Naive thymus-derived CD8-positive, alpha-beta T cell (primary cell): ENCODE measurements at places on chromosomes 7 and 10. TPM values are rescaled to one million over a fixed set of nuclear protein-coding genes. Genes with fewer than 3 reads are reported as not detected.

The AOAH gene
- total RNA-seq = 31.4 TPM

The SLC25A40 gene
- total RNA-seq = 38.1 TPM

DNA sequence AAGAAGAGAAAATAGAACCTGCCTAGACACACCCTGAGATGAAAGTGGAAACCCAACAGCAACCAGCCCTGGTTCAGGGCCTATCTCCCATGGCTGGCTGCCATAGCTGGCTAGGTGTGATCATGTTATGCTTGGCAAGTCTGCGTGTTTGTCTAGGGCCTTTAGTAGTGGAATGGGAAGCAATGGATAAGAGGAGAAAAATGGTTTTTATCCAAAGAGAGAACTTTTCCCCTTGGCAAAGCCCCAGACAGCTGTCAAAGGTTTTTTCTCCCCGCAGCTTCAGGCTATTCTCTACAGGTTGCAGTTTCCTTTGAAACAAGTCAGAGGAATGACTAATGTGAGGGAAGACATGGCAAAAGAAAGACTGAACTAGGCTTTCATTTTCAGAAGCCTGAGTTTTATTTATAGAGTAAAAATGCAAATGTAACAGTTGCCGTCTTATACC lies 161.5 kb downstream of the SEMA3D start:
- no peaks in the 10 kb centered on the region for H3K4me1 ChIP-seq
- H3K27ac ChIP-seq = no peak overlapping the region
- H3K36me3 ChIP-seq = no peaks in the 10 kb centered on the region
- no peak overlapping the region for H3K4me3 ChIP-seq

GRCh38 chr10:44396671-44397191 lies 11.8 kb upstream of the CXCL12 start:
- H3K36me3 ChIP-seq = no peaks in the 10 kb centered on the region
- H3K4me1 ChIP-seq = no peaks in the 10 kb centered on the region
- H3K4me3 ChIP-seq = no peak overlapping the region
- H3K27ac ChIP-seq = no peak overlapping the region
- H3K27me3 ChIP-seq = peaks cover 22% of the 10 kb centered on the region

DNA sequence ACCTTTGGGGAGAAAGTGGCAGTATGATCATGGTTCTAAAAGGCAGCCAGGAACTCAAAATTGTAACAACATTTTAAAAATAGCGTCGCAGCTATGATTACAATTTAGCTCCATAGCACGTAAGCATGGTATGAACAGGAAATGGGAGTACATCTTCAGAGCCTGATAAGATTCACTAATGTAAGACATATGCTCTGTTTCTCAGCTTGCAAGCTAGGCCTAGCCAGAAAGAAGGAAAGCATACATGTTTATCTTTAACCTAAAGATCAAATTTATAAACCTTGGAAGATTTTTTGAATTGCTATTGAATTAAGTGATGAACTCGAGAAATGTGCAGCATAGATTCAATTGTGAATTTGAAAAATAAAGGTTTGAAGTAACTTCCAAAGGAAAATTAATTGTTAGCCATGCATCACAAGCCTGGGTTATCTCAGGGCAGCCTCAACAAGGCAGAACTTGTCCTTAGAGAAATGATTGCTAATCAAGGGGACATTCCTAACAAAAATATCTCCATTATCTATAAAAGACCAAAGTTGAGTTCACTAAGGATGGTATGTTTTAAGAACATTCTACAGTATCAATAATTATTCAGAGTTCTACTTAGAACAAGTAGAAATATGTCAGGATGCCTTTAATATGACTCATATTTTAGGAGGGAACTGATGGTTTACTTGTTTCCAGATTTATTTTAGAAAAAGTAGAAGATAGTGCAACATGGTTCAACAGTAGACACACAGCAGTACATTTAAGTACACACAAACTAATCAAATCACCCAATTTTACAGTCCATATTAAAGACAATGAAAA lies 38.8 kb upstream of the SEPTIN7 start:
- no peak overlapping the region for H3K27ac ChIP-seq
- no peak for DNase-seq
- peaks cover 2% of the 10 kb centered on the region for H3K4me1 ChIP-seq
- H3K4me3 ChIP-seq = no peak overlapping the region
- no peaks in the 10 kb centered on the region for H3K27me3 ChIP-seq

The RASSF4 gene
- total RNA-seq = 1.8 TPM

The CAV1 gene
- not detected for total RNA-seq

The CTAGE15 gene
- total RNA-seq = not detected

The TUBB8 gene
- total RNA-seq = not detected

DNA sequence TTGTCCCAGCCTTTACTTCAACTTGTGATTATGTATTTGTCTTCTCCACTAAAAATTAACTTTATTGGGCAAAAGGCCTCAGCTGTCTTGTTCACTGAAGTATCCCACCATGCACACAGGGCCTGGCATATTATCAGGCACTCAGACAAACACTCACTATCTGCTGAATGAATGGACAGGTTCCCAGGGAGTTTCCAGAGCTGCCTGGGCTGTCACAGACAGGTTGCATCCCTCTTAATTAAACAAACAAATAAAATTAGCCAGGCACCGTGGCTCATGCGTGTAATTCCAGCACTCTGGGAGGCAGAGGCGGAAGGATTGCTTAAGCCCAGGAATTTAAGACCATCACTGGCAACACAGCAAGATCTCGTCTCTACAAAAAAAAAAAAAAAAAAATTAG lies 1.5 kb upstream of the TSPAN14 start:
- DNase-seq = no peak
- H3K27ac ChIP-seq = no peak overlapping the region
- peaks cover 42% of the 10 kb centered on the region for H3K4me1 ChIP-seq
- peaks cover 2% of the 10 kb centered on the region for H3K36me3 ChIP-seq
- H3K27me3 ChIP-seq = no peaks in the 10 kb centered on the region
- no peak overlapping the region for H3K4me3 ChIP-seq

DNA sequence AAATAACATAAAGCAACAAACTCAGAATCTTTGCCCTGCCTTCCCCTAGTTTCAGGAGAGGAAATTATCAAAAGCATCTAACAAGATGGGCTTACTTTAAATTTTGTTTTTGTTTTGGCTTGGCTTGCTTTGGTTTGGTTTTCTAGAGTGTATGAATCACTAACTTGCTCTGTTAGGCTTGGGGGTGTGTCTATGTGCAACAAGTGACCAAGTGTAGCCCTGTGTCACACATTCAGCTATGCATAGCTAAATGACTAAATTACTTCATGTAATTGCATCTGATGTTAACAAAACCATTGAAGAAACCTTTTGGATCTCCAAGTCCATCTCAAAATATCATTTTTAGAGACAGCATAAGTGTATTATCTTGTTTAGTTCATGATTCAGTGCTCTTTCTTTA lies 251.0 kb downstream of the TFEC start:
- H3K36me3 ChIP-seq = no peaks in the 10 kb centered on the region
- no peak overlapping the region for H3K27ac ChIP-seq
- H3K4me1 ChIP-seq = no peaks in the 10 kb centered on the region
- no peak for DNase-seq
- no peak overlapping the region for H3K4me3 ChIP-seq
- no peaks in the 10 kb centered on the region for H3K27me3 ChIP-seq

DNA sequence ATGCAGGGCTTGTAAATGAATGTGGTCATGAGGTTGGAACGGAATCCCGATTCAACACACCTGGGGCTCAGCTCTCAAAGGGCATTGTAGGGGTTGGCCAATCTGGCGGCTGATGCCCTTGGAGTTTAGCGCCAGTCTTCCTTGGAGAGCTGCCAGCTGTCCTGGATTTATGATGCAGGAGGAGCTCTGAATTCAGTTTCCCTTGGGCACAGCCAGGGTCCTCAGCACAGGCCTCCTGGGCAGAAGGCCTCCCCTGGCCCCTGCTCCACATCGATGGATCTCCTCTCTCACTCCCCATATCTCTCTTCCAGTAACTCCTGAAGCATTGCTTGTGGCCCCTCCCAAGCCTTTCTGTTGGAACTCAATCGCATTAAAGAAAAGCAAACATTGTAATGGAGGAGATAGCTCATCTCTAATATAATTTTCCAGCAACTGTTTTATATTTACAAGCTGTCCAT lies 985 bp upstream of the CYTH3 start:
- no peak for DNase-seq
- peaks cover 20% of the 10 kb centered on the region for H3K4me1 ChIP-seq
- H3K27ac ChIP-seq = peak overlapping the region; percentile 15
- no peaks in the 10 kb centered on the region for H3K36me3 ChIP-seq
- peak overlapping the region; percentile 56 for H3K4me3 ChIP-seq

The PPP1R17 gene
- total RNA-seq = not detected

DNA sequence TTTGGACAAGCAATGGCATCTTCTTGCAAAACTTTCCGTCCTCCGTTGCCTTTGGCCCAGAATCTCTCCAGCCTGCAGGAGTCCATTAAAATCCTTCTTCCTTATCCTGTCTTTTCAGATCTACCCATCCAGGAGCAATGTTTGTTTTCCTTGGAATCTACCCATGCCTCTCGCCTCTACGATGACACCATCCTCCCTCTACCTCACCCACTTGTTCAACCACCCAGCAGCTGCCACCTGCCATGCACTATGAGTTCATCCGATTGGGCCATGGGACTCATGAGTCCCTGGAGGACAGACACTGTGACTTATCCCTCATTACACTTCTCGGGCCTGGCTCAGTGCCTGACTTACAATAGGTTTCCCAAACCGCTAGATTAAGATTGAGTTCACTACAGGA lies 26.8 kb upstream of the MGMT start:
- no peak overlapping the region for H3K4me3 ChIP-seq
- peaks cover 8% of the 10 kb centered on the region for H3K27me3 ChIP-seq
- no peaks in the 10 kb centered on the region for H3K36me3 ChIP-seq

- H3K27ac ChIP-seq = no peak overlapping the region
- DNase-seq = no peak
- no peak overlapping the region for H3K4me3 ChIP-seq
- peaks cover 5% of the 10 kb centered on the region for H3K27me3 ChIP-seq
Observed at GRCh38 chr10:35259769-35260397, 76.4 kb upstream of the CCNY start.

- peaks cover 22% of the 10 kb centered on the region for H3K36me3 ChIP-seq
- no peaks in the 10 kb centered on the region for H3K27me3 ChIP-seq
- peak overlapping the region; percentile 83 for H3K27ac ChIP-seq
- DNase-seq = no peak
- peaks cover 19% of the 10 kb centered on the region for H3K4me1 ChIP-seq
- H3K4me3 ChIP-seq = peak overlapping the region; percentile 84
Observed at GRCh38 chr7:149261316-149261828, 624 bp upstream of the ZNF783 start.

DNA sequence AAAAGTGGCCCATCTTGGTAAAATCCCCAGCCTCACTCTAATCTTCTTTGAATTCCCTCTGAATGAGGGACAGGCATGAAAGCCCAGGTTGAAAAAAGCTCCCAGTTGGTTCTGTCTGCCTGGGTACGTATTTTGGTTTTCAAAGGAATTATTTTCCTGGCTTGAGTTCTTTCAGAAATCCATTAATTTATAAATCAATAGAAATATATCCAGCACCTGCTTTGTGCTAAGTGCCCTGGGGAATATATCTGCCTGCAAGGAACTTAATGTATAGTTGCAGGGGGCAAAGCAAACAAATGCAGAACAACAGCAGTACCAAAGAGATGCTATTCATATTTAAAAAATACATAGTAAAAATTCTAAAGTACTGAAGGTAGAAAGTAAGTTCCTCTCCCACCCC lies 362.7 kb downstream of the REEP3 start:
- no peak overlapping the region for H3K4me3 ChIP-seq
- no peaks in the 10 kb centered on the region for H3K36me3 ChIP-seq
- peaks cover 1% of the 10 kb centered on the region for H3K27me3 ChIP-seq
- no peak overlapping the region for H3K27ac ChIP-seq
- no peak for DNase-seq
- H3K4me1 ChIP-seq = no peaks in the 10 kb centered on the region

The MBL2 gene
- total RNA-seq = not detected

- no peaks in the 10 kb centered on the region for H3K27me3 ChIP-seq
- no peaks in the 10 kb centered on the region for H3K36me3 ChIP-seq
- no peak overlapping the region for H3K27ac ChIP-seq
- H3K4me3 ChIP-seq = no peak overlapping the region
Observed at GRCh38 chr10:33684211-33684611, 349.7 kb upstream of the NRP1 start.

The HSPA12A gene
- total RNA-seq = not detected

- H3K36me3 ChIP-seq = peaks cover 83% of the 10 kb centered on the region
- H3K4me1 ChIP-seq = peaks cover 19% of the 10 kb centered on the region
- no peaks in the 10 kb centered on the region for H3K27me3 ChIP-seq
- H3K27ac ChIP-seq = no peak overlapping the region
- DNase-seq = no peak
- H3K4me3 ChIP-seq = peak overlapping the region; percentile 8
Observed at GRCh38 chr10:102157224-102157623, 5.0 kb downstream of the NOLC1 start.

The CRPPA gene
- 1.8 TPM for total RNA-seq

DNA sequence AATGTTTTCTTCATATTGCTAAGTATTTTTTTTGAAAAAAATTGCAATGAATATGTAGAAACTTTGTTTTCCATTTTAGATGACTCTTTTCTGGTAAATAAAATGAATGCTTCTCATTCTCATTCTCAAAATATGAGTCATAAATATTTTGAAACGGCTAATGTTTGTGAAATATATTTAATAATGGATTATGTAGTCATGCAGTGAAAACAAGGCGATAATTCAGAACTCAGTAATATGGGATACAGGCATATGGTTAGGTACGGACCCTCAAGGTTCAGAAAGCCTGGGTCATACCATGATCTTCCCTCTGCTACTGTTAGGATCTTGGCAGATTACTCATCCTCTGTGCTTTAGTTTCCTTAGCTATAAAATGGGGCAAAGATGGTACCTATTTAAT lies 46.2 kb upstream of the SLC39A12 start:
- DNase-seq = no peak
- no peaks in the 10 kb centered on the region for H3K36me3 ChIP-seq
- H3K4me3 ChIP-seq = no peak overlapping the region
- H3K4me1 ChIP-seq = no peaks in the 10 kb centered on the region
- H3K27ac ChIP-seq = no peak overlapping the region

GRCh38 chr10:46268076-46268881 lies 18.5 kb upstream of the ANTXRL start:
- no peaks in the 10 kb centered on the region for H3K27me3 ChIP-seq
- peaks cover 2% of the 10 kb centered on the region for H3K36me3 ChIP-seq
- DNase-seq = peak; percentile 45
- H3K4me1 ChIP-seq = peaks cover 30% of the 10 kb centered on the region
- no peak overlapping the region for H3K4me3 ChIP-seq
- no peak overlapping the region for H3K27ac ChIP-seq

The OPN4 gene
- not detected for total RNA-seq

DNA sequence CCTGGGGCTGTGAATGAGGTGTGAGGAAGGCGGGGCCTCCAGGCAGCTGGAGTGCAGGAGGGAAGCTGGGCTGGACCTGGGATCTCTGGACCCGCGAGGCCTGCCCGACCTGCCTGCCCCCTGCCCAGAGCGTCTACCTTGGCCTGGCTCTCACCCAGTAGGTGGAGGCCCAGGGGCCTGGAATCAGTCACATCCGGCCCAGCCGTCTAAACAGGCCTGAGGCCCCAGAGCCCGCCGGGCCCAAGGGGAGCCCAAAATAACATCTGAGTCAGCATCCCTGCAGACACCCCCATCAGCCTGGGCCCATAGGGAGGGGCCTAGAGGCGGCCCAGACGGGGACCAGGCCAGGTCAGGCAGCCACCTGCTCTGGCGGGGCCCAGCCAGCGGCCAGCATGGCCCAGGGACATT lies 15.1 kb upstream of the ELN start:
- no peak for DNase-seq
- H3K27ac ChIP-seq = no peak overlapping the region
- no peaks in the 10 kb centered on the region for H3K36me3 ChIP-seq
- no peak overlapping the region for H3K4me3 ChIP-seq
